ENCODE measurements at places on chromosomes 12 and 14.

DNA sequence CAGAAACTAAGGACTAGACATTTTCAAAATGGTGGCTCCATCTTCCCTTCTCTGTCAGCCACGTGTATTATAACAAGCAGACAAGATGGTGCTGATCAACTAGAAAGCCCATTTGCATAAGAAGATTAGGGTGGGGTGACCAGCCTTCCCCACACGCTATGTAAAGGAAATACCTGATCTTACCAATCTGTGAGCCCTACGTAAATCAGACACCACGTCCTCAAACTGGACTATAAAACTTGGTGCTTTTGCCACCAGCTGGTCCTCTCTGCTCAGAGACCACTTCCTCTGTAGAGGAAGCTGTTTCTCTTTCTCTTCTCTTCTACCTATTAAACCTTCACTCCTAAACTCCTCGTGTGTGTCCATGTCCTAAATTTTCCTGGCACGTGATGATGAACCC is 101.1 kb upstream of the PLEKHG7 start:
- DNase-seq, result no peak

GRCh38 chr14:77344377-77344996 is 23.7 kb downstream of the GSTZ1 start:
- no peak for DNase-seq

DNA sequence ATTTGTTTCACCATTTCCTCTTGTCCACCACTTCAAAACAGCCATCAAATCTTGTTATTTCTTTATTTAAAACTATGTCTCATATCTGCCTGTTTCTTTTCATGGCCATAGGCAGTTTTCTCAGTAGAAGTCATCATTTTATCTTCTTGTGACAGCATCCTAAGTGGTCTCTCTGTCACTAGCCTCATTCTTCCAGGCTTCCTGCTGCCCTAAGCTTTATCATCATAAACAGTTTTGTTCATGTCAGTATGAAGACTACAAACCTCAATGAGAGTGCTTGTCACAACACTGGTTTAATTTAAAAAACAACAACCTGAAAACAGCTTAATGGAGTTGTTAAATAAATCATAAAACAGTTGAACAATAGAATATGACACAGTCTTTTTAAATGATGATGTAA is 387.8 kb upstream of the RPL10L start:
- DNase-seq, result no peak

GRCh38 chr14:80017795-80018194 is 193.5 kb downstream of the DIO2 start:
- DNase-seq, result no peak

DNA sequence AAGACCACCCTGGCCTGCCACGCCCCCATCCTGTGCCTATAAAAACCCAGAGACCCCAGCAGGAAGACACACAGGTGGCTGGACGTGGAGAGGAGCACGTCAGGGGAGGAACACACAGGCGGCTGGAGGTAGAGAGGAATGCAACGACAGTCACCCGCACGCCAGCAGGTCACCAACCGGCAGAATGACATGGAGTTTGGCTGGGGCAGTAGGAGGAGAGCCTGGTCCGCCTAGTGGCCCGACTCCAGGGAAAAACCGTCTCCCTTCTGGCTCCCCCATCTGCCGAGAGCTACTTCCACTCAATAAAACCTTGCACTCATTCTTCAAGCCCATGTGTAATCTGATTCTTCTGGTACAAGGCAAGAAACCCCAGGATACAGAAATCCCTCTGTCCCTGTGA is 62.7 kb upstream of the KCNH3 start:
- DNase-seq, result no peak

GRCh38 chr14:99055019-99055418 is 217.0 kb downstream of the BCL11B start:
- no peak for DNase-seq

DNA sequence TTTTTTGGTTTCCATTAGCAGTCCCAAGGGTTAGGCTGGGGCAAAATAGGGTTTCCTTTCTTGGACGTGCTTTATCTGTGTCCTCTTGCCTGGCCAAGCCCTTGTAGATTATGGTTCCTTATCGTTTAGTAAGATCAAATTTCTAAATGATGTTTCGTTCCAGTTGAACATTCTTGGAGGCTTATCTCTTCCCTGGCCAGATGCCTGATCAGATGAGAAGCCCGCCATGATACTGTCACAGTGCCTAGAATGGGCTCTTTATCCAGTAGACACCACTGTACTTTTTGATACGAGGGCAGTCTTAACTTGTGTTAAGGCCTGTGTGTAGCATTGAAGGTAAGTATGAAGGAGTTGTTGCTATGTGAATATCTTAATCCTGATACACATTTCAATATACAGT is 76.1 kb upstream of the TMEM263 start:
- no peak for DNase-seq

DNA sequence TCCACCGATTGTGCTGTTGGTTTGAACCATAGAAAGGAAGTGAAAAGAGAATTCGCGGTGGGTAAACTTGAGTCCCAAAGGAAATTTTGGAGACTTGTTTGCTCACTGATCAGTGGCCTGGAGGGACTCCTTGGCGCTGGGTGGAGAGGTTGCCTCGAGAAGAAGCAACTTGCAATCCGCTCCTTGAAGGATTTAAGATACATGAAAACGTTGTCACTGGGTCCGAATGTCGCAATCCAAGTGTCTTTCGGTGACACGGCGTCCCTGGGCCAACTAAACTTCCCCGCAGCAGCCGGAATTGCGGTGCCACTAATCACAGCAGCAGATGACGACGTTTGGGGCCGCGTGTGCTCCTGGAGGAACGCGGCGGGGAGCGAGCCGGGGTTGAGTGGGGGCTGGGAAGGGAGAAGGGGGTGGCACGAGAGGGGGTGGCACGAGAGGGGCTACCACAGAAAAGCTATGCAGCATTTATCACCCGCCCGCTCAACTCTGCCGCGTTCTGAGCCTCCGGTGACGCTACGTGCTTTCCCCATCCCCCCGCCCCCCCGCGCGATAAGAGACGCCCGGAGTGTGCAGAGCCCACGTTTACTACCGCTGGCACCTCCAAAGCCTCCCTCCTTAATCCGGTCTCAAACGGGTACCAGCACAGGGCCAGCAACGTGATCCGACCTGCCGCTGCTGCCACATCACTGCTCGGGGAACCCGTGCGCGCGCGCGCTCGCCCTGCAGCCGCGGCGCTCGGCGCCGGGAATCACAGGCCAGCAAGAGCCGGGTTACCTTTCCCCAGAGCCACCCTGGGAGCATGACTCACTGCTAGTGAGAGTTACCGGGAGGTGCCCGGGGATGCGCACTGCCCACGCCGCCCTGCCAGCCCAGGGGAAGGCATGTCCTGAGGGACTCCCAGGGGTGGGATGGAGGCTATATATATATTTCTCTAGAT is 833 bp upstream of the BHLHE41 start:
- DNase-seq, result peak; percentile 73

GRCh38 chr12:104796475-104796862 is 161.6 kb downstream of the SLC41A2 start:
- DNase-seq, result no peak

DNA sequence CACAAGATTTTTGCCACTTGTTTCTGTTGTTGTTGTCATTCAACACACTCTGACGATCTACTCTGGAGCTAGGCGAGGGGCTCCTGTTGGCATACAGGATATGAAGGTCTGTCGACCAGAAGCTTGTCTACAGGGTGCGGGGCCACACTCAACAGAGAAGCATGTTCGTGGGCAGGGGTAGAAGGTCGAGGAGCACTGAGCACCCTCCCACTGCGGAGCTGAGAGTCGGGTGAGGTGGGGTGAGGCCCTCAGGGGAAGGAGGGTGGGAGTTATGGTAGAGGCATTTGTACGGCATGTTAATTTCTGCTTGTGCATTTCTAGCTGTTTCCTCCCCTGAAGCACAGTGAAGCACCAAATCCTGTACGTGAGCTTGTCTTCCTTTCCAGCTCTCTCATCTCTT is 115.1 kb downstream of the PRMT8 start:
- DNase-seq, result no peak

- DNase-seq, result no peak
These were observed 74.7 kb downstream of the DIO3 start for GRCh38 chr14:101635749-101636560.

DNA sequence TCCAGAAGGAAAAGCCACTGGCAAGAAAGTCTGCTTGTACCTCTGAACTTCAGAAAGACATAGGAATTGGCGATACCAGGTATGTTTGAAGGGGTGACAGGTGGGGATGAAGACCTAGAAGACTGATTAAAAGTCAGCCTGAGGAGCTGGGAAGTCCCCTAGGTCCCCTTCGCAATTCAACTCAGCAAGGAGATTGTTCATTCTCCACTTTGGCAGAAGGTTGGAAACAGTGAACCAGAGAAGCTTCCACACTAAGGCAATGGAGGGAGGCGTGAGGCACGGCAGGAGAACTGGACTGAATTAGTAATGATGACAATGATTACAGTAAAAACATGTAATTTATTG is 240.3 kb upstream of the TMPO start:
- no peak for DNase-seq

DNA sequence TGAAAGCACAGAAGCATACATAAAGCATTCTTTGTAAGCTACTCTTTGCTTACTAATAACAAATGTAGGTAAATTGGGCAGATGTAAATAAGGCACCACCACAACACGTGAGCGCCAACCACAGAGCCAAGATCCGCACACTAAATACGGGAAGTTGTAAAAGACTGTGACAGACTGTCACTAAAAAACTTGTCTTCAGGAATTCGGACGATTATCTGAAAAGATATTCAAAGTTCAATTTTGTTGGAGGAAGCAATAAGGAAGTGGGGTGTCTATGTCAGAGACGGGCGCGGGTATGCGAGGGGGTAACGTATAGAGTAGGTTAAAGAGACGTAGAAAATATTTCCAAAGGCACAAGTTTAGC is 1.5 kb upstream of the HSP90B1 start:
- no peak for DNase-seq

- DNase-seq, result no peak
These were observed 30.5 kb upstream of the SLC15A5 start for GRCh38 chr12:16307856-16308475.

GRCh38 chr14:91870001-91870400 is 2.7 kb upstream of the TC2N start:
- DNase-seq, result no peak

DNA sequence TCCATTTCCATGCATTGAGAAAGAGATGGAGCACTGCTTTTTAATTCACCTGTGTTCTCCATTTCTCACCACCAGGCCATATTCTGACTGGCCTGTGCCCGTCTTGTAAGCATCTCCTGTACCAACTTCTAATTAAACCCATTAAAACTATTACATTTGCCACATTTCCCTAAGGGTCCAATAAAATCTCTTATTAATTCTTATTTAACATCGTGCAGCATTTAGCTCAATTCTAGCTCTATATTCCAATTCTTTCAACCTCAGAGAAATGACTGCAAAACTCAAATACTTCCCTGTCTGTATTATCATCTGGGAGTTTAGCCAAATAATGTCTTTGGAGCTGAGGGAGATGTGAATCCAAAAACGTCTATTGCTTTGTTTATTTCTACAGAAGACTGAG is 495.4 kb upstream of the TMEM132C start:
- no peak for DNase-seq

- DNase-seq, result no peak
These were observed 188.7 kb downstream of the BCAT1 start for GRCh38 chr12:24760162-24760561.

GRCh38 chr14:90742252-90742651 is 74.0 kb downstream of the TTC7B start:
- DNase-seq, result no peak

- DNase-seq, result peak; percentile 26
These were observed 49.9 kb downstream of the PPP2R5E start for GRCh38 chr14:63493246-63493645.

GRCh38 chr14:92625213-92625612 is 111.6 kb downstream of the RIN3 start:
- no peak for DNase-seq

GRCh38 chr12:52524898-52525591 is 4.9 kb upstream of the KRT5 start:
- DNase-seq, result no peak

DNA sequence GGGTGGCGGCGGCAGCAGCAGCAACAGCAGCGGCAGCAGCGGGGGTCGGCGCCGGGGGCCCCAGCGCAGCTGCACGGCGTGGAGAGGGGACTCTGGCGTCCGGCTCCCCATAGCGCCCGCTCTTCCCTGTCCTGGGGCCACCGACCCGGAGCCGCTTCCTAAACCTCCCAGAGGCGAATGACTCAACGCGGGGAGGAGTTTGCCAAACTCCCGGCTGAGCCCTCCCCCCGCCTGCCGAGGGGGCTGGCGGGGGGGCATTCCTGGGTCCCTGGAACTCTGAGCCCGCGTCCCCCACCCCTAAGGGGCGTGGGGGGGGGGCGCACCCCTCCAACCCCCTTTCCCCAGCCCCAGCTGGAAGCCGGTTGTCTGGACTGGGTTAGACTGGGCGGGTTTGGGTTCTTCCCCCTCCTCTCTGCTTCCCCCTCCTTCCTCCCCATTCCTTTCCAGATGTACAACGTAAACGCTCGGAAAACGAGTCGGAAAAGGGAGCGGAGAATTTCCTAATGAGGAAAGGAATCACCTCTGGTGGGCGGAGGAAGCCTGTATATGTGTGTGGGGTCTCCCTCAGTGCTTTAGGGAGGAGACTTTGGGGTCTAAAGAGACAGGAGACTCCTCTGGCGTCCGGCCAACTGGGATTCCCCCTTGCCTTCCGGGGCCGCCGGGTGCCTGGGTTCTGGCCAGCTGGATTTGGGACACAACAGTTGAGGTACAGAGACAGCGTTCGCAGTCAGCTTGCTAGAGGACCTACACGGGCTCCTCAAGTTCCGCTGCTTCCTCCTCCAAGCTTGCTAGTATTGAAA is at the start of gene ITGA5:
ITGA5 (minus strand) TSS at position 179 of the 800 bp plus-strand sequence; CDS start at position 111, 68 bp downstream.
- DNase-seq, result peak; percentile 37

DNA sequence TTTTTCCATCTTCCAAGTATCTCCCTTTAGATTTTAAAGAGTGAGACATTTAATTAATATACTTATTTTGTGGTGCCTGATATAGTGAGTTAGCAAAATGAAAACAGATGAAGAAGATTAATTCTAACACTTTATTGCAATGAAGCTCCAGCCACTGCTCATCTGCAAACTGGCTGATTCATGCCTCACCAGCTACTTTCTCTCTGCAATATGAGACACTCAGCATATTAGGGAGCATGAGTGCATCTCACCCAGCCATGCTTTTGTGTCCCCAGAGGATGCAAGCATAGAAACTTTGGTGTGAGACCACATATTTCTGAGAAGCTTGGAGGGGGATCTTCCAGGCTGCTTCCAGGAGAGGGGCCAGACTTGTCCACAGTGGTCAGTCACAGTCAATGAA is 148.6 kb downstream of the BMP4 start:
- DNase-seq, result no peak

DNA sequence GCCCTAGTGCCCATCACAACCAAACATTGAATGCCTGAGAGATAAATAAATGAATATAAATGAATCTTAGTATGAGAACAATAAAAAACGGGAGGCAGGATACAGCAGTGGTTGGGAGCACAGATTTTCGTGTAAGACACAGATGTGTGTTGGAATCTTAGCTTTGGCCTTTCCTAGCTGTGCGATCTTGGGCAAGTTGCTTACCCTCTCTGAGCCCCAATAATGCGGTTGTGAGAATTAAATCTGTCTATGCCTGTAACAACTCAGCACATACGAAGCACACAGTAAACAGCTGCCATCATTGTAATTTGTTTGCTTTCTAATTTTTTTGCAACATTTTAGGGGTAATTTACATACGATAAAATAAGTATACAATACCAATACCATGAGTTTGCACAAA is 89.8 kb downstream of the SRRM4 start:
- DNase-seq, result no peak

GRCh38 chr14:92877757-92878431 is 45.1 kb upstream of the CHGA start:
- peak; percentile 73 for DNase-seq
